8988T (cell line): ENCODE measurements at places on chromosomes 3 and 15.

DNA sequence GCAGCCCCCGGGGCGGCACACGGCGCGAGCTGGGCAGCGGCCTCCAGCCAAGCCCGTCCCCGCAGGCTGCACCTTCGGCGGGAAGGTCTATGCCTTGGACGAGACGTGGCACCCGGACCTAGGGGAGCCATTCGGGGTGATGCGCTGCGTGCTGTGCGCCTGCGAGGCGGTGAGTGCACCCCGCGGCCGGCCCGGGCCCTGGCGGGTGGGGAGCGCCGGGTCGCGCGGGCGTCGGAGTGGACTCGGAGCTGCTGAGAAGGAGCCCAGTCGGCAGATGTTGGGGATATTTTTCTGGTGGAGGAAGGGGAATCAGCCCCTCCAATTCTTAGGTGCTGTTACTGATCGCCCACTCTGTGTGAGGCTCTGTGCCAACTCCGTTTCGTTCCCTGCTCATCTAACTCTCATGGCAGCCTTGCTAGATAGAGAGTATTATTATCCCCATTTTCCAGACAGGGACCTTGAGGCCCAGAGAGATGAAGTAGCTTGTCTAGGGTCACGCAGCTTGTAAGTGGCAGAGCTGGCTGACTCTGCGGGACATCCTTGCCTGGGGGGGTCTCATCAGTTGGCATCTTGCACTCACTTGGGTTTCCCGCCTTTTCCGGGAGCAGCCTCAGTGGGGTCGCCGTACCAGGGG is 890 bp downstream of the CHRD start:
- DNase-seq: no peak

- no peak for DNase-seq
Measured at GRCh38 chr3:160291909-160292299, 66.7 kb downstream of the C3orf80 start.

GRCh38 chr3:34174740-34175139 is 376.3 kb downstream of the PDCD6IP start:
- DNase-seq: no peak

- no peak for DNase-seq
Measured at GRCh38 chr15:99965376-99965775, 232.1 kb upstream of the LYSMD4 start.

DNA sequence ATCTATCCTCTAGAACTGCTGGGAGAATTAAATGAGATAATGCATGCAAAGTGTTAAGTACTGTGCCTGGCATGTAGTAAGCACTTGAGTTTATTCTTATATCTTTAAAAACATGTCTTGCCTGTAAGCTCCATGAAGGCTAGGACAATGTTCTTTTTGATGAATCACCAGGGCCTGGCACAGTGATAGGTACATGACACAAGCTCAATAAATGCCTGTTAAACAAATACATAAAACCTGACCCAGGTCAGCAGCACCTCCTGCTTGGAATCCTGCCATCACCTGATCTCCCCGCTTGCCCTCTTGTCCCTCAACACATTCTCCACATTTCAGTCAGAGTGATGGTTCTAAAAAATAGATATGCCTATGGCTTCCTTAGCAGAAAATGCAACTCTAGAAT is 186.8 kb downstream of the CHST2 start:
- no peak for DNase-seq

- DNase-seq: no peak
Measured at GRCh38 chr15:67244971-67245478, 9.4 kb downstream of the AAGAB start.

- DNase-seq: no peak
Measured at GRCh38 chr3:43883729-43884396, 193.1 kb downstream of the ABHD5 start.

DNA sequence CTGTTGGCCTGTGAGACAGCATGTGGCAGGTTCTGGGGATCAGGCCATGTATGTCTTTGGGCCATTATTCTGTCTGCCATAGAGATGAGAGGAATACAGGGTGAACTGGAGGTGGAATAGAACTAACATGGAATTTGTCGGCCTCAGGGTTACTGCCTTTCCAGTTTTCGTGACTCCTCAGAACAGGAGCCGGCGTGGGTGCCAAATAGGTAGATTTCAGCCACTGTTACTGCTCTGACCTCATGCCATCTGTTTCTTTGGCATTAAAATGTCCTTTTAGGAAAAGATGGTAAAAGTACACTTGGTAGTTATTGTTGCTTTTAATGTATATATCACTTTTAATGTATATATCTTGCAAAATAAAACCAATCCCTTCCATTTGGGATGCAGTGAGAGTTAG is 65.6 kb downstream of the SLTM start:
- no peak for DNase-seq

DNA sequence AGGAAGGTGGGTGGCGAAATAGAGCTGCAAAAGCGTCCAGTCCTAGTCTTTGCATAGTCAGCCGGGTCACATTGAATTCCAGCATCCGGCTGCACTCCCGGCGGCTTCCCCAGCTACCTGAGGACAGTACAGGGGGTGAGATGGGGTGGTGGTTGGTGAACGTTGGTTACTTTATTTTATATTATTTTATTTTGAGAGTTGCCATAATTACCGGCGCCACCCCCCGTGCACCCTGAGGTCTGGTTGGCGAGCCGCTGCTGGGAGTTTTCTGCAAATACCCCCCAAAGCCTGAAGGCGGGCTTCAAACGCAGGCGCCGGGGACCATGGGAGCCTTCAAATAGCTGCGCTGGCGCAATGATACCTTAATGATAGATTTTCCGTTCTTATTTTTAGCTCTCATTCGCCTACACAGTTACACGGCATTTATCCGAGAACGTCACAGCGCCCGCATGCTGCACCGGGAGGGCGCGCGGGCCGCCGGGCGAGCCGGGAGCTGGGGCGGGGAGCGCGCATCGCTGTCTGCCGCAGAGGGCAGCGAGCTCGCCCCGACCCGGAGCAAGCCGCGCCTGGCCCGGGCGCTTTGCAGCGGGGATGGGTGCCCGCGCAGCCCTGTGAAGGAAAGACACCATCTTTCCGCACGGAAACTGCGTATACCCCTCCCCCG is 756 bp upstream of the RASGRF1 start:
- DNase-seq: no peak

- no peak for DNase-seq
Measured at GRCh38 chr3:119588112-119588511, 8.8 kb downstream of the ADPRH start.

GRCh38 chr3:89238846-89239245 is 131.4 kb downstream of the EPHA3 start:
- no peak for DNase-seq

DNA sequence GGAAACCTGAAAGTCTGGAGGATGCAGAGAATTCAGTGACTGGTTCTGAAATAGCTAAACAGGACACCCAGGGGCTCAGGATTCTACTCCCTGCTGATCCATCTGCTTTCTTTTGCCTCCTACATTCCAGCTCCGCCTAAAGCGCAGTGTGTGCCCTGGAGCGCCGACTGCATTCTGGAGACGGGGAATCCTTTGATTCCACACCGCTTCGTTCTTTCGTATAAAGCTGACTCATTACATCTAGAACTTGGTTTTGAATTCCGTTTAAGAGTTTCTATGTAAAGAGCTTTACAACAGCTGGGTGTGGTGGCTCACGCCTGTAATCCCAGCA is 61.8 kb downstream of the SENP2 start:
- no peak for DNase-seq

GRCh38 chr3:22728406-22728805 is 474.7 kb upstream of the UBE2E2 start:
- DNase-seq: no peak

DNA sequence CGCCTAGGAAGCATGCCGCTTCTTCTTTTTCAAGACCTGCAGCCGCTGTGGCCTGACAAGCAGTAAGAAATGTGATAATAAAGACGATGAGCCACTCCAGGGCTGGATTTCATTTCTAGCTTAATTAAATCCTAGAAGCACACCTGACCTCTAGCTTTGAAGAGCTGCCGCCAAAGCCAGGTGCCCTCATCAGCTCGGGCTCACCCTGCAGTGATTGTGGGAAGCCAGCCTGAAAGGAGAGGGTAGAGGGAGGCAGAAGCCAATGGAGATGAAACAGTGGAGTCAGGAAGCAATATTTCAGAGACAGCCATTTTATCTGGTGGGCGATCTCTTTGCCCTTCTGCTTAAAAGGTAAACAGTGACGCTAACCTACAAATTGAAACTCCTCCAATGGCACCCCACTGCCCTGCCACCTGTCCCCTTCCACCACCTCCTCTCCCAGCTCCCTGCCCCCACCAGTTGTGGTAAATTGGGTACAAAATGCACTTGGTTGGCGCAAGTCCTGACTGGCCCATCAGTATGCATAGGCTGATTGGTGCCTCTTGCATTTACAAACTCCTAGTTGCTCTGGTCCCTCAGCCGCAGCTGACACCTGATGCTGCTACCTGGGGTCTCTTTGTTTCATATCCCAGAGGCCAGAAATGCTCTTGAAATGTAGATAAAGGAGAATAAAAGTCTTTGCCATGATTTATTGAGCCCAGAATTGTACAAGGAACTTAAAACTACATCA is 385.3 kb downstream of the PDCD6IP start:
- DNase-seq: no peak

DNA sequence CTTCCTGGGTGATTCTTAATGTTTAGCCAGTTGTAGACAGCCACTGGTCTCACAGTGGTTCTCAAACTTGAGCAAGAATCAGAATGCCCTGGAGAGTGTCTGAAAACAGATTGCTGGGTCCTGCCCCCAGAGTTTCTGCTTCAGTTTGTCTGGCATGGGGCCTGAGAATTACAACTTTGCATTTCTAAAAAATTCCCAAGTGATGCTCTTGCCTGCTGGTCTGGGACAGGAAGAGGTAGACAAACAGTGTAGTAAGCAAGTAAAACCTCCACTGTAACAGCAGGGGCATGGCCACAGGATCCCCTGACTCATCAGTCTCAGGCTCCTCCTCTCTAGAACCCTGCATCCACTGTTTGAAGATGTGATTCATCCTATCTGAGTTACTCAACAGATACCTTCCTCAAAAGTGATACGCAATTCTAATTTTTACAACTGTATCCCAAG is 36.5 kb downstream of the DZIP1L start:
- no peak for DNase-seq

GRCh38 chr3:53229171-53229570 is 26.7 kb downstream of the TKT start:
- no peak for DNase-seq

DNA sequence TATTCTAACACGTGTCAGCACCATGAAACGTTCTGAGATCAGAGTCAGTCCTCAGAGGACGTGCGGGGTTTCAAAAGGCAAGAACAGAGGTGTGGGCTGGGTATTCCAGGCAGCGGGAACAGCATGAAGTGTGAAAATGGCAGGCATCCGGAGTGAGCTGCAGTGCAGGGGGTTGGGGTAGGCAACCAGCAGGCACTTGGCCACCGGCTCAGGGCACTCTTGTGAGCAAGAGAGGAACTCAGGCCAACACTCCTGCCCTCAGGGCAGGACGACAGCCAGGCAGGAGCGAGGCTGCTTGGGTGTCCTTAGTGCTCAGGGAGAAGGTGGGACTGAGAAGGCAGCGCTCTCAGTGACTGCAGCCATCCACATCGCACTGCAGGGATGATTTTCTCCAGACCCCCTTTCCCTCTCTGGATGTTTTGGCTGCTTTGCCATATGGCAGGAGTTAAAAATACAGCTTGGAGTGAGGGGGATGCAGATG is 151.1 kb downstream of the NUP210 start:
- DNase-seq: no peak

- no peak for DNase-seq
Measured at GRCh38 chr3:33134026-33134625, 20.3 kb downstream of the CRTAP start.

- no peak for DNase-seq
Measured at GRCh38 chr3:12906916-12907290, 65.5 kb upstream of the RPL32 start.

DNA sequence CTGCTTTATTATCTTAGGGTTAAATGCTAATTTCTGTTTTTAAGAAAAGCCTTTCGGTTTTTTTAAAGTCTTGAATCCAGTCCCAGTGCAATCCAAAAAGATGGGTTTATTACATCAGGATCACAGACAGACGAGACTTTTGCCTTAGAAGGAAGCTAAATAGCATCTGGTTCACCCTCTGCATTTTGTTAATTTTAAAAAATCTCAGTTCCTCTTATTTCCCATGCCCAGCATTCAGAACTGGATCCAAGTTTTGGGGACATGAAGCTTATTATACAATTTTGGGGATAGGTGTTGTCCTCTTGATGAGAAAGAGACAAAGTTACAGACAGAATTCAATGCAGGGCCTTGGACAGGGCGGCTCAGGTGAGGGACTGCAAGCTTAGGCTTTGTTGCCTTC is 181.5 kb upstream of the LYSMD4 start:
- DNase-seq: no peak

GRCh38 chr3:195511136-195511535 is 32.0 kb downstream of the PPP1R2 start:
- no peak for DNase-seq

GRCh38 chr3:141268791-141269190 is 37.2 kb downstream of the PXYLP1 start:
- no peak for DNase-seq
